H1 (cell line): ENCODE measurements at places on chromosomes 6 and 20.

- DNase-seq: peak; percentile 90
Measured at GRCh38 chr20:19757487-19758132, 448 bp upstream of the RIN2 start.

DNA sequence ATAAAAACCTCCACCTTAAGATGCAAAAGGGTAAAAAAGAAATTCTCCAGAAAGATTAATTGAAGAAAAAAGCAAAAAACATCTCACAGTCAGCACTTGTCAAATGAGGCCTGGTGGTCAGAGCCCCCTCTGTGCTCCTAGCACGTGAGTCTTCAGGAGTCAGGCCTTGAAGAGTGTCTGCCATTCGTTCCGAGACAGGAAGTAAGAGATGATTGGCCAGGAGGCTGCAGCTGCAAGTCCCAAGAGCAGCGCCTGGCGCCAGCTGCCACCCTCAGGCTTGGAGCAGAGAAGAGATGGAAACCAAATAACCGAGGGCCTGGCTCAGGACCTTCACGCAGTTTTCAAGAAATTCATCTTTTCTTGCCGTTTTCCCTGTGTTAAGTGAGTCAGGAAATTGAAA, 65.0 kb downstream of the FAM120B start:
- no peak for DNase-seq

DNA sequence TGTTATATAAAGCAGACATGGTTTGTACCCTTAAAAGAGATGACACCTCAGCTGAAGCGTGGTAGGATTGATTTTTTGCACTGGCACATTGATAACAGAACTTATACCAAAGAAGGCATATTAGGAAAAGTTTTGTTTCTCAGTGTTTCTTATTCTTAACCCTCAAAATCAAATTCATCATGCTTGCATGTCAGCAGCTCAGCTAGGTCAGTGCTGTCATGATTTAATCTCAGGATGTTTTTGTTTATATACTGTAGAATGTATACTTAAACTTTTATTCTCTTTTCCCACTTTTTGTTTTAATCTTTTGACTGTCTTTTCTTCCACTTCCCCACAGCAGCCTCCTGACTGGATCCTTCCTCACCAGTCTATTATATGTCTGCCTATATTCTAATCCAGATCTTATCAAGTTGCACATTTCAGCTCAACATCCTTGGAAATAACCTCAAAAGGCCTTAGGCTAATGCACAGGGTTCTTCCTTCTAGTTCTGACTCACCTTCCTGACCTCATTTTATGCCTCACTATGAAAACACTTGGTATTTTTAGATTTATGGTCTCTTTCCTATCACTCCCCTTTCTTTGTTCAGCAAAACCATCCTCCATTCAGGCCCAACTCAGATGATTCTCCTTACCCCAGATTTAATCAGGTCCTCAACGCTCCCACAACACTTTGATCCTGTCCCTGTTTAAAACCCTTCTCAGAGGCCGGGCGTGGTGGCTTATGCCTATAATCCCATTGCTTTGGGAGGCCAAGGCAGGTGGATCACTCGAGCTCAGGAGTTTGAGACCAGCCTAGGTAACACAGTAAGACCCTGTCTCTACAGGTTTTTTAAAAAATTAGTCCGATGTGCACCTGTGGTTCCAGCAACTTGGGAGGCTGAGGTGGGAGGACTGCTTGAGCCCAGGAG, 7.2 kb downstream of the HEBP2 start:
- peak; percentile 14 for DNase-seq

- DNase-seq: no peak
Measured at GRCh38 chr6:34580707-34581560, 24.8 kb upstream of the SPDEF start.

- DNase-seq: peak; percentile 89
Measured at GRCh38 chr6:168895102-168895812, 358.4 kb downstream of the THBS2 start.

- no peak for DNase-seq
Measured at GRCh38 chr6:108555399-108556052, 5.2 kb upstream of the FOXO3 start.

DNA sequence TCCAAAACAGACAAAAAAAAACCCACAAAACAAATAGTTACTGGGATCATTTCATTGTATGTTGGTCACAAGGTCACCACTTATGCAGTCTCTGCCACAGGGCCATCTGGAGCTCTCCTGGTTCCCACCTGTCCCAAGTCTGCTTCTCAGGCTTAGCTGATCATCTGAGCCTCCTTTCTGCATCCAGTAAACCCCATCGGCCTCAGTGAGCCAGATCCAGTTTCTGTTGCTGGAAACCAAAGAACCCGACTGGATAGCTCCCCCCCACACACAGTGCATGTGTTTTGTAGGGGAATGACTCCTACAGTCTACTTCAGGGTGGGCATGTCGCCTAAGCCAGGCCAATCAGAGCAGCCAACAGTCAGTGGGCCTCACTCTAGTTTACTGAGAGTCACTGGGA, 233.3 kb downstream of the PREX1 start:
- no peak for DNase-seq

- no peak for DNase-seq
Measured at GRCh38 chr6:71038711-71039344, 82.0 kb upstream of the B3GAT2 start.

DNA sequence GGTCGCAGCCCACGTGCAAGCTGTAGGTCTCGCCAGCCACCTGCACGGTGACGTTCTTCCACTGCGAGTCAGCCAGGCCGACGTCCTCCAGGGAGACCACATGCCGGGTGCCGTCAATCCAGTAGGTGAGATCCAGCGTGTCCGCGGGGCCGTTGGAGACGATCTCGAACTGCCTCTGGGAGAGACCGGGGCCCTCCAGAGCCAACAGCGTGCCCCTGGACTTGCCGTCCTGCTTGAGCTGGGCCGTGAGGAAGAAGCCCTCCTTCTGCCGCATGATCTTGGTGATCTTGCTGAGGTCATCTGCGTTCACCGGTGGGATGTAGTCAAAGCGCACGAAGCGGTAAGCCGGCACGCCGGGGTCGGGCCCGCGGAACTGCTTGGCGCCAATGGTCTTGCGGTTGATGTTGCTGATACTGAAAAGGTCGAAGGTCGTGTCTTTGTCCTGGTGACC, 5.1 kb downstream of the THBS2 start:
- no peak for DNase-seq

GRCh38 chr20:40286975-40287531, 402.0 kb downstream of the MAFB start:
- DNase-seq: no peak

DNA sequence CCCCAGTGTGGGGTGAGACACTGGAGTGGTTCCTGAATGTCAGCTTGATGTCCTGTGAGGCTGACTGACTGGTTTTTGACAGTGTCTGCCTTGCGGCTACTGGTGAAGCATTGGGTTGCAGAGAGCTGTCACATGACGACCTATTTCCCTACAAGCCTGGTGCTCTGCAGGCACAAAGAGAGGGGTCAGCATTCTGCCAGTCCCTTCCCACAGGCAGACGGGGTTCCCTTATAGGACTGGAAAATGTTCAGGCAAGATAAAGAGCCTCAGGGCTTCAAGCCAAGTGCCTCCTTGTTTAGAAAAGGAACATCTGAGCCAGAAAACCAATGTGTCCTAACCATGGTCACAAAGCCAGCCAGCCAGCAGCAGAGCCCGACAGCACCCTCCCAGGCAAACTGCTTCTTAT, 11.0 kb downstream of the LY86 start:
- DNase-seq: no peak

DNA sequence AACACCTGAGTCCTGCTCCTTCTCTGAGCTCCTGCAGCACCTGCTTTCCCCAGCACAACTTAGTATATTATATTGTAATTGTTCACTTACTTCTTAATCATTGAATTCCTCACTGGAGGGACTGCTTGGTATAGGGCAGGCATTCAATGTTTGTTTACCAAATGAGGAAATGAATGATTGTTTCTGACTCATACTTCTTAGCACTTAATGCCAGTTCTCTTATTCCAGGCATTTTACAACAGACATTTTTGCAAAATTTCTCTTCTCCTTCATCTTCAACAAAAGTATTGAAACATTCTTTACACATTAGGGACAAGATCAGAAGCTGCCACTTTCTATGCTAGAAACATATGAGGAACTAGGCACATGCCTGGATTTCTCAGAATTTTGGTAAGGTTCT, 119.4 kb downstream of the TBX18 start:
- DNase-seq: no peak

- DNase-seq: no peak
Measured at GRCh38 chr20:47638851-47639250, 137.2 kb downstream of the NCOA3 start.

- no peak for DNase-seq
Measured at GRCh38 chr20:2698186-2698817, 5.7 kb downstream of the EBF4 start.

- DNase-seq: peak; percentile 7
Measured at GRCh38 chr20:61969806-61970205, 95.9 kb downstream of the TAF4 start.

DNA sequence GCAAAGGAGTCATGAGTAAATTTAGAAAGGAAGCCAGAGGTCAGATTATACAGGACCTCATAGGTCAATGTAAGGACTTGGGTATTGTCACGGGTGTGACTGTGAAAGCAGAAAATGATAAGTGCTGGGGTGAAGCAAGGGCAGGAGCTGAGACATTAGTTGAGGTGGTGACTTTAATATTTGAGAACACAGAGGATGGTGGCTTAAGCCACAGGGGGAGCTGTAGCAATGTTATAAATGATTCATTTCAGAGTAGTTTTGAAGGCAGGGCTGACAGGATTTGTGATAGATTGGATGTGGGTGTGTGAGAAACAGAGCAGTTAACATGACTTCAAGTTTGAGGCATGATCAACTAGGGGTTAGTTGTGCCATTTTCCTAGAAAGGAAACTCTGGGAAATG, 659.9 kb downstream of the EPM2A start:
- no peak for DNase-seq

DNA sequence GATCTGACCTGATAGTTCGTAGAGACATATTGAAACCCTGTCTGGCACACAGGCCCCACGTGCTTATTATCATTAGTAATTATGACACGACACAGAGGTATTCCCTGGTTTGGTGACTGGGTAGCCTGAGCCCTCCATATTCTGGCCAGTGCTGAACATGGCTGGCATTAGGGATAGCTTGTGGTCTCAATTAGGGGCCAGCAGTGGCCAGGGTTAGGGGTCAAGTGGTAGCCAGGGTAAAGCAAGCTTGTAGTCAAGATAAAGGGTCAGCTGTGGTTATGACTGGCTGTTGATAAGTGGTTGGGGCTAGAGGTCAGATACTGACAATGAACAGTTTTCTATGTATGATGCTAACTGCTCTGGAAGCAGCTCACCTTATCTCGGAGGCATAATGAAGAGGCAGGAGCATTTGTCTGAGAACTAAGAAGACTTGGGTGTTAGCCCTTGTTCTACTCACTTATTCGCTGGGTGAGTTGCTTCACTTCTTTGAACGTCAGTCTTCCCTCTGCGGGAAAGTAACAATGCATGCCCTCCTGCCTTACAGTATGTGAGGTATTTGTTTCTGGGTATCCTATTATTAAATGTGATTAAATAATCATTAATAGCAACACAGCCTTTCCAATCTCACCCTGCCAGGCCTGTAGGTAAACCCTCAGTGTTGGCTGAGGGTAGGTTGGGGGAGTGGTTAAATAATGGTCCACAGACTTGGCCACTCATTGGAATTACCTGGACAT, 66.7 kb downstream of the VEGFA start:
- DNase-seq: no peak
